GM23338 (cell line): ENCODE measurements at places on chromosomes 13 and 19. TPM values are rescaled to one million over a fixed set of nuclear protein-coding genes. Genes with fewer than 3 reads are reported as not detected.

DNA sequence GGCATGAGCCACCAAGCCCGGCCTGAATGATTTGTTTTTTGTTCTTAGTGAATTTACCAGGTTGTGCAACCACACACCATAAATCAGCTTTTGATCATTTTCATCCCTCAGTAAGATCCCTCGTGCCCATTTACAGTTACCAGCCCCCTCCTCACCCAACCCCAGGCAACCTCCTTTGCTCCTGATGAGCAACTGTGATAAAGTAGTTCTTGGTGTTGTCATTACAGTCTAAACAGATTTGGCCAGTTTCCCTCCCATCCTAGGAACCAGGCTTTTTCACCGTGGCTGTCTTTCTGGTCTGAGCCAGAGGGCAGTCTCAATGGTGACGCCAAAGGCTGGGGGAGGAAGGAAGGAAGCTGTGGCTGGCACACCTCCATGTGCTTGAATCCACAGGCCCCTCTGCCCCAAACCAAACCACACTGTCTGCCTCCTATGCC lies 61.2 kb upstream of the WDFY2 start:
- peaks cover 29% of the 10 kb centered on the region for H3K4me1 ChIP-seq
- no peaks in the 10 kb centered on the region for H3K36me3 ChIP-seq
- no peaks in the 10 kb centered on the region for H3K27me3 ChIP-seq
- DNase-seq, result no peak
- H3K4me3 ChIP-seq, result no peak overlapping the region
- H3K27ac ChIP-seq, result no peak overlapping the region

- peak overlapping the region; percentile 78 for H3K4me3 ChIP-seq
- peaks cover 45% of the 10 kb centered on the region for H3K27me3 ChIP-seq
Observed at GRCh38 chr13:102402290-102402689, 442 bp upstream of the FGF14 start.

GRCh38 chr19:17863520-17864182 lies 3.9 kb downstream of the RPL18A start:
- peak overlapping the region; percentile 81 for H3K27ac ChIP-seq
- H3K27me3 ChIP-seq, result no peaks in the 10 kb centered on the region
- peaks cover 13% of the 10 kb centered on the region; the same call in 1 of the 2 replicates for H3K4me1 ChIP-seq
- H3K36me3 ChIP-seq, result peaks cover 37% of the 10 kb centered on the region
- no peak overlapping the region for H3K4me3 ChIP-seq

DNA sequence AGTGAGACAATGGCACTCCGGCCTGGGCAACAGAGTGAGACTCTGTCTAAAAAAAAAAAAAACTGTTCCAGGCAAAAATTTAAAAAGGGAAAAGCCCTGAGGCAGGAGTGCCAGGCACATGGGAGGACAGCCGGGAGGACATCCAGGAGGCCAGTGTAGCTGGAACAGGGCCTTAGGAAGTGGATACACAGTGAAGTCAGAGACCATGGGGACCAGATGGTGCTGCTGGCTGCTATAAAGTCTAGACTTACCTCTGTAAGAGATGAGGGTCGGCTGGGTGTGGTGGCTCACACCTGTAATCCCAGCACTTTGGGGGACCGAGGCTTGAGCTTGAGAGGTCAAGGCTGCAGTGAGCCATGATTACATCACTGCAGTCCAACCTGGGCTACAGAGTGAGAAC lies 15.0 kb downstream of the HAS1 start:
- no peaks in the 10 kb centered on the region for H3K36me3 ChIP-seq
- no peak overlapping the region for H3K27ac ChIP-seq
- H3K4me1 ChIP-seq, result peaks cover 7% of the 10 kb centered on the region; the same call in 1 of the 2 replicates
- DNase-seq, result no peak
- no peak overlapping the region for H3K4me3 ChIP-seq

Gene YJU2
- 27.3 and 33.4 TPM in 2 replicates for total RNA-seq

- DNase-seq, result no peak
- no peaks in the 10 kb centered on the region for H3K36me3 ChIP-seq
- no peak overlapping the region for H3K27ac ChIP-seq
- no peaks in the 10 kb centered on the region for H3K27me3 ChIP-seq
Observed at GRCh38 chr13:98297745-98298144, 120.7 kb upstream of the RNF113B start.
